Naive thymus-derived CD4-positive, alpha-beta T cell (primary cell): ENCODE measurements at places on chromosomes 12 and 14.

GRCh38 chr14:89954070-89955021, at the start of gene EFCAB11:
Gene EFCAB11, minus strand, starts transcription at chr14:89954730. Its CDS starts 70 bp downstream, at chr14:89954660.
- peak; percentile 91 for DNase-seq
- H3K36me3 ChIP-seq, result no peaks in the 10 kb centered on the region
- H3K4me3 ChIP-seq, result peak within 1 kb of the TSS; percentile 72
- no peaks in the 10 kb centered on the region for H3K27me3 ChIP-seq

- peak overlapping the region; percentile 91 for H3K27ac ChIP-seq
- H3K36me3 ChIP-seq, result peaks cover 16% of the 10 kb centered on the region
- peak overlapping the region; percentile 90 for H3K4me3 ChIP-seq
- no peaks in the 10 kb centered on the region for H3K27me3 ChIP-seq
Measured at GRCh38 chr14:61322799-61323290, 1.5 kb downstream of the PRKCH start.

- H3K36me3 ChIP-seq, result no peaks in the 10 kb centered on the region
- DNase-seq, result peak; percentile 64
- no peak overlapping the region for H3K4me3 ChIP-seq
- no peaks in the 10 kb centered on the region for H3K27me3 ChIP-seq
- no peak overlapping the region for H3K27ac ChIP-seq
- H3K4me1 ChIP-seq, result peaks cover 25% of the 10 kb centered on the region
Measured at GRCh38 chr12:52156757-52157565, 34.9 kb downstream of the KRT80 start.

DNA sequence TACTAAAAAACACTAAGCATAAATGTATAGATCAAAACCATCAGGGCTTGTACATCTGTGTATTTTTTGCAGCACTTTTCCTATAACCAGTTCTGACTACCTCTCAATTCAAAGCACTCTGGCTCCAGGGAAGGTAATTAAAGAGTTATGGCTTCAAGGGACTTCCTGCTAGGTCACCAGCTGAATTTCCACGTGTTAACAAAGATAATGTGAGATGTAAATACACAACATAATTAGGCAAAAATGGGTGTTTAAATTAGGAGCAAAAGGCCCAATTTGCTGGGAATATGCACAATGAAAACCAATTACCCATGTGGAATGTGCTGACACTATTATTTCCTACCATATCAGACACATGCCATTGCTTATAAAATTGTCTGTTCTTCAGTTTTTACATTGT, 513.4 kb upstream of the FLRT2 start:
- no peaks in the 10 kb centered on the region for H3K4me1 ChIP-seq
- H3K4me3 ChIP-seq, result no peak overlapping the region
- H3K27ac ChIP-seq, result no peak overlapping the region
- no peaks in the 10 kb centered on the region for H3K27me3 ChIP-seq
- DNase-seq, result no peak

- H3K4me3 ChIP-seq, result no peak overlapping the region
- H3K27ac ChIP-seq, result no peak overlapping the region
- no peaks in the 10 kb centered on the region for H3K4me1 ChIP-seq
- H3K36me3 ChIP-seq, result no peaks in the 10 kb centered on the region
- no peaks in the 10 kb centered on the region for H3K27me3 ChIP-seq
Measured at GRCh38 chr12:97151481-97151880, 244.4 kb downstream of the NEDD1 start.

GRCh38 chr14:34699873-34700621, 14.3 kb downstream of the CFL2 start:
- no peak overlapping the region for H3K27ac ChIP-seq
- H3K4me3 ChIP-seq, result no peak overlapping the region
- H3K36me3 ChIP-seq, result no peaks in the 10 kb centered on the region
- no peaks in the 10 kb centered on the region for H3K27me3 ChIP-seq
